Smooth muscle cell of the umbilical artery (primary cell): ENCODE measurements at places on chromosomes 5 and 9. TPM values are rescaled to one million over a fixed set of nuclear protein-coding genes. Genes with fewer than 3 reads are reported as not detected.

GABRA6 gene
- total RNA-seq = not detected in 2 replicates

HNRNPK gene
- total RNA-seq = 393 and 553 TPM in 2 replicates

MAP1B gene
- 501 and 541 TPM in 2 replicates for total RNA-seq

IFNA5 gene
- total RNA-seq = not detected in 2 replicates

SLC6A7 gene
- total RNA-seq = not detected in 2 replicates

VLDLR gene
- total RNA-seq = 46.9 and 50.5 TPM in 2 replicates

GABRA1 gene
- 0.30 TPM in 1 of 2 replicates, not detected in the other for total RNA-seq

IL9 gene
- total RNA-seq = not detected in 2 replicates

PPIP5K2 gene
- total RNA-seq = 46.9 and 60.2 TPM in 2 replicates

SLC25A51 gene
- 88.5 and 93.8 TPM in 2 replicates for total RNA-seq

WDR38 gene
- not detected in 2 replicates for total RNA-seq

SLC34A1 gene
- total RNA-seq = not detected in 2 replicates

RNF44 gene
- total RNA-seq = 2.1 and 4.6 TPM in 2 replicates

ZNF462 gene
- 17.2 and 24.3 TPM in 2 replicates for total RNA-seq

KIF20A gene
- total RNA-seq = 3.9 and 27.8 TPM in 2 replicates

GPBP1 gene
- 64.1 and 65.7 TPM in 2 replicates for total RNA-seq

CYSRT1 gene
- 0.30 and 0.46 TPM in 2 replicates for total RNA-seq

CTSL gene
- 218 and 349 TPM in 2 replicates for total RNA-seq

PSAT1 gene
- total RNA-seq = 90.3 and 118 TPM in 2 replicates

ARID3C gene
- total RNA-seq = 0.18 TPM in 1 of 2 replicates, not detected in the other

BHMT2 gene
- total RNA-seq = 0.59 and 1.2 TPM in 2 replicates

SLC23A1 gene
- total RNA-seq = not detected in 2 replicates

IFNB1 gene
- 0.30 TPM in 1 of 2 replicates, not detected in the other for total RNA-seq

CCDC171 gene
- 2.4 and 2.7 TPM in 2 replicates for total RNA-seq

ARHGEF39 gene
- total RNA-seq = 0.30 and 0.92 TPM in 2 replicates

EGFL7 gene
- total RNA-seq = 22.7 and 33.6 TPM in 2 replicates

GADD45G gene
- total RNA-seq = 0.51 and 1.8 TPM in 2 replicates

PGM5 gene
- total RNA-seq = 3.0 TPM in 2 replicates

ADGRV1 gene
- 0.14 and 0.89 TPM in 2 replicates for total RNA-seq

SHOC1 gene
- total RNA-seq = under 0.01 and 0.09 TPM in 2 replicates

IFNA2 gene
- not detected in 2 replicates for total RNA-seq

SH3RF2 gene
- 1.5 and 7.7 TPM in 2 replicates for total RNA-seq

WWC1 gene
- 1.2 and 7.0 TPM in 2 replicates for total RNA-seq

MBLAC2 gene
- total RNA-seq = 4.2 and 6.1 TPM in 2 replicates

SLC46A2 gene
- not detected in 2 replicates for total RNA-seq

FAM169A gene
- under 0.01 and 0.74 TPM in 2 replicates for total RNA-seq

ZCCHC9 gene
- 33.3 and 39.0 TPM in 2 replicates for total RNA-seq

CDH12 gene
- not detected in 2 replicates for total RNA-seq

C5orf52 gene
- total RNA-seq = not detected in 2 replicates

SPRY4 gene
- total RNA-seq = 11.3 TPM in 2 replicates

DNAH5 gene
- 0.89 and 1.1 TPM in 2 replicates for total RNA-seq

SLC26A2 gene
- total RNA-seq = 22.0 and 22.6 TPM in 2 replicates

NR5A1 gene
- not detected in 2 replicates for total RNA-seq

SLC12A2 gene
- 21.4 and 31.8 TPM in 2 replicates for total RNA-seq

ZCCHC10 gene
- total RNA-seq = 7.5 and 11.3 TPM in 2 replicates

ATP6V0E1 gene
- 182 and 291 TPM in 2 replicates for total RNA-seq

CDKN2B-AS1 gene
- total RNA-seq = 4.2 and 6.5 TPM in 2 replicates

ZNF366 gene
- total RNA-seq = 0.05 TPM in 1 of 2 replicates, not detected in the other

CTSV gene
- total RNA-seq = 0.30 and 0.74 TPM in 2 replicates

PCDHB11 gene
- total RNA-seq = 0.05 and 0.30 TPM in 2 replicates

RUSC2 gene
- 22.6 and 44.1 TPM in 2 replicates for total RNA-seq
